Esophagus squamous epithelium (tissue), 5 donors: ENCODE measurements at places on chromosomes 16 and 17.

DNA sequence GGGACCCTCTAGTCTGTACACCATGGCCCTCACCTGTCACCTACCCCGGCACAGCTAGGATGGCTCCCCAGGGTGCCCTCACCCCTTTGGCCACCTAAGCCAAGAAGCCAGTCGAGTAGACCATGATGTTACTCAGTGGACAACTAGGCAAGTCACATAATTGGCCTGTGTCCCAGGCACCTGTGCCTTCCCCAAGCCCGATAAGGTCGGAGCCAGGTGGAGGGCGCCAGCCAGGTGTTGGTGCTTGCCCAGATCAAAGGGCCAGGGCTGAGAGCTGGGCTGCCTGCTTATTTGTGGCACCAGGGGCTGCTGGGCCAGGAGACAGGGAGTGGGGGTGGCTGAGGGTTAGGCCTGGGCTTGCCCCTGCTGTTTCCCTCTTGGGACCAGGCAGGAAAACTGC is 16.8 kb downstream of the SPNS2 start:
- no peaks in the 10 kb centered on the region for H3K27me3 ChIP-seq
- peaks cover 32% of the 10 kb centered on the region for H3K4me1 ChIP-seq
- no peaks in the 10 kb centered on the region for H3K36me3 ChIP-seq
- H3K27ac ChIP-seq: no peak overlapping the region
- H3K4me3 ChIP-seq: no peak overlapping the region

DNA sequence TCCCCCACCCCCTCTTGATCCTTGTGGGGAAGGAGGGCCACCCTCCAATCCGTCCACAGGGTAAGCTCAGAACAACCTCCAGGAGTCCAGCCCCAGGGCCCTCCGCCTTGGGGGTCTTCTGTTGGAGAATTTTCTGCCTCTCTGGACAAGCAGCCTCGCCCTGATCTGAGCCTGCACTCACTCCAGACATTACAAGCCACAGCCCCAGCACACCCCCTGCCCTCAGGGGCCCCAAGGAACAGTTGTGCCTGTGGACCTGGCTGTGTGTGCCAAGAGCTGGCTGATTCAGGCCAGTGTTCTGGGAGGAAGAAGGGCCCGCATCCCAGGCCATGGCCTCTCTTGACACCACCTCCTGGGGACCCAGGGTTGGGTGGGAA is 477 bp upstream of the ARHGAP27 start:
- DNase-seq: no peak
- H3K27ac ChIP-seq: peak overlapping the region; percentile 88
- peaks cover 46% of the 10 kb centered on the region for H3K4me1 ChIP-seq
- H3K27me3 ChIP-seq: no peaks in the 10 kb centered on the region

GRCh38 chr17:31758646-31759045 is 100.4 kb downstream of the COPRS start:
- DNase-seq: no peak
- H3K4me3 ChIP-seq: no peak overlapping the region
- no peak overlapping the region for H3K27ac ChIP-seq
- H3K4me1 ChIP-seq: no peaks in the 10 kb centered on the region
- H3K36me3 ChIP-seq: no peaks in the 10 kb centered on the region

- no peak overlapping the region for H3K4me3 ChIP-seq
- no peak overlapping the region for H3K27ac ChIP-seq
- no peaks in the 10 kb centered on the region for H3K27me3 ChIP-seq
These were observed 8.6 kb upstream of the ENPP7 start for GRCh38 chr17:79721993-79722671.

DNA sequence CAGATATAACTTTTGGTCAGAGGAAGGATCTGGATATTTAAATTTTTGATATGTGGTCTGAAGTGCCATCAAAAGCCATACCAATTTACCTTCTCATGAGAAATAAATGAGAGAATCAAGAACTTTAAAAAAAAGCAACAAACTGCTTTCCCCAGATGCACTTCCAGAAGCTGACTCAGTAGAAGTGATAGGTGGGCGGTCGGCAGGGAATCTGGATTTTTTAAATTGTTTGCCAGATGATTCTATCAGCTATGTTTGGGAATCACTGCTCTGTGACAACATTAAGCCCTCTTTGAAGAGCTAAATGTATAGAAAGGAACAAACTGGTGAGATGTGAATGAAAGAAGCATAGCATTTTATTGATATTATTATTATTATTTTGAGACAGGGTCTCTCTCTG is 19.2 kb downstream of the CDH3 start:
- no peak overlapping the region for H3K27ac ChIP-seq
- no peaks in the 10 kb centered on the region for H3K36me3 ChIP-seq
- no peak for DNase-seq

DNA sequence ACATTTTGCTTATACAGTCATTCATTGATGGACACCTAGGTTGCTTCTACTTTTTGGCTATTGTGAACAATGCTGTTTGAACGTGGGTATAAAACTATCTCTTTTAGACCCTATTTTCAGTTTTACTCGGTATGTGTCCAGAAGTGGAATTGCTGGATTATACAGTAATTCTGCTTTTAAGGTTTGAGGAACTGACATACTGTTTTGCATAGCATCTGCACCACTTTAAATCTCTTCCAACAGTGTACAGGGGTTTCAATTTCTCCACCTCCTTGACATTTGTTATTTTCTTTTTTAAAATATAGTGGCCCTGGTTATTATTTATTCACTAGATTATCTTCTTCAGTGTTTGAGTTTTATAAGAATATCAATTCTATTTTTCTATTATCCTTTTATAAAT is 116.9 kb downstream of the USP22 start:
- H3K4me3 ChIP-seq: no peak overlapping the region
- H3K27me3 ChIP-seq: no peaks in the 10 kb centered on the region
- no peaks in the 10 kb centered on the region for H3K36me3 ChIP-seq
- no peaks in the 10 kb centered on the region for H3K4me1 ChIP-seq
- DNase-seq: no peak
- no peak overlapping the region for H3K27ac ChIP-seq

DNA sequence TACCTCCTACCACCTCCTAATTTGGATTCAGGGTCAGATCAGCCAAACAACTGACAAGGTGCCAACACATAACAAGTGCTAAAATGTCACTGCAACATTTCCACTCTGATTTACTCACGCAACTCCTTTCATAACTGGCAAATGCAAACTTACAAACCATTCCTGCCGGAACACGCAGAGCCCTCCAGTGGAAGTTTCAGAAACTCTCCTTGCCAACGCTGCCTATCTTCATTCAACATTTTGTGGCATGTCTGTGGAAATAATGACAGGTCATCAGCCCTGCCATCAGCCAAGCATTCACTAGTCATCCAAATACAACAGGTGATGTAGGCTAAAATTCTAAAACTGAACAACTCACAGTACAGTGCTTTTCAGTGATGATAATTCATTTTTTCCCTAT is 37.7 kb upstream of the OR3A1 start:
- H3K27ac ChIP-seq: no peak overlapping the region
- no peaks in the 10 kb centered on the region for H3K36me3 ChIP-seq
- no peaks in the 10 kb centered on the region for H3K27me3 ChIP-seq
- no peaks in the 10 kb centered on the region for H3K4me1 ChIP-seq

GRCh38 chr17:60535382-60536279 is 9.6 kb upstream of the APPBP2 start:
- no peak overlapping the region for H3K4me3 ChIP-seq
- H3K27ac ChIP-seq: no peak overlapping the region
- no peaks in the 10 kb centered on the region for H3K27me3 ChIP-seq
- H3K36me3 ChIP-seq: no peaks in the 10 kb centered on the region
